Ovary (tissue), 10 donors: ENCODE measurements at places on chromosomes 7 and 10. TPM values are rescaled to one million over a fixed set of nuclear protein-coding genes. Genes with fewer than 3 reads are reported as not detected.

The ZP3 gene
- 22.0 TPM for total RNA-seq

The GAD2 gene
- total RNA-seq = not detected

The UNCX gene
- total RNA-seq = not detected

The CALML3 gene
- not detected for total RNA-seq

The NAT16 gene
- total RNA-seq = not detected

The STOX1 gene
- 2.6 TPM for total RNA-seq

The TET1 gene
- total RNA-seq = 7.0 TPM

The STMP1 gene
- 16.7 TPM for total RNA-seq
